ENCODE measurements at places on chromosomes 5 and 9.

GRCh38 chr5:88666761-88667495 lies 216.1 kb downstream of the MEF2C start:
- DNase-seq, result no peak

GRCh38 chr9:107863396-107863795 lies 373.8 kb upstream of the KLF4 start:
- no peak for DNase-seq

DNA sequence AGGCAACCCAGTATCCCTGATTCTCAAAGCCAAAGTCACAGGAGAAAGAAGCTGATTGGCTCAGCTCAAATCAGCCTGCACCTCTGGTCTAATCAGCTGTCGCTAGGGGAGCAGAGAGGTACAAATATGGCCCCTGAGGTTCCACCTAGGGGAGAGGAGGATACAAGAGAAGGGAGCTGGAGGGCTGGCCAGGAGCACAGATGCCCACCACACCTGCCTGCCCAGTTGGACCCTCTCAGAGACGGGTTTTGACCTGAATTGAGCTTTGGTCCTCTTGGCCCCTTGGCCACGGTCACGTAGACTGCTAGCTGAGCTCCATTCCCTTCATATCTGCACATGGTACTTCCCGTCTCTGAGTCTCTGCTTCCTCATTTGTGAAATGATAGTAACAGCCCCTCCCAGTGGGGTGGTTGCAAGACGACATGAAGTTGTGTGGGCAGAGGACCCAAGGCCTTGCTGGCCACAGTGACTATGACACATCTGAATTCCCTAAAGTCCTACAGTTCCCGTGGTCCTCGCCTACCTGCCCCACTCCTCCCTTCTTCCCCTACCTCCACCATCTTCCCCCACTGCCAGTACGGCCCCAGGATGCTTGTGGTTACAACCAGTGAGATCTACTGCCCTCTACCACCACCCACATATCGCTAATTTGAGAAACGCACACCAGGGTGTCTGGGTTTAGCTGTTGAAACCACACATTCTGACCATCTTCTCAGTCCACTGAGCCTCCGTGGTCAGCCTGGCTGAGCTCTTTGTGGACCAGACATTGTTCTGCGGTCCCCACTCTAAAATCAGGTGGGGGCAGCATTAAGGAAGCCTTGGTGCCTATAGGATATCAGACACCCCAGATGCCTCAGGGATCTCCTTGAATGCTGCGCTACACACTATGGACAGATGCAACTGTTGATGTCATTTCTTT lies 60.3 kb upstream of the NEK6 start:
- DNase-seq, result no peak

GRCh38 chr5:14400085-14400484 lies 181.5 kb upstream of the OTULINL start:
- DNase-seq, result no peak

GRCh38 chr9:24257726-24258125 lies 288.0 kb downstream of the IZUMO3 start:
- no peak for DNase-seq

GRCh38 chr9:14348123-14348372 lies 34.1 kb upstream of the NFIB start:
- no peak for DNase-seq

DNA sequence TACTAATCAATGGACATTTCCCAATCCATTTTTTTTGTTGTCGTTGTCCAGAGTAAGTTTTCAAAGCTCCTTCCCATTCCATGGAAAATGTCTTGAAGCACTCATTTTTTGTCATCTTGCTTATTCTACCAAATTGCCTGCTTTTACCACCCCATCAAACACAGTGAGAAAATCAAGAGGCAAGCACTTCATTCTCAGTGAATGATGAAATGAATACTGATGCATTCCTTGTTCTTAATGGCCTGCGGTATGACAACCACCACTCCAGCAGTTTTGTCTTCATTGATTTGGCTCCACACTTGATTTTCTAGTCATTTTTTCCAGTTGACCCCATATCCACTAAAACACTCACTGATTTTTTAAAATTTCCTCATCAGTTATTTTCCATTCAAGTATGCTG lies 193.5 kb upstream of the ANKH start:
- no peak for DNase-seq

DNA sequence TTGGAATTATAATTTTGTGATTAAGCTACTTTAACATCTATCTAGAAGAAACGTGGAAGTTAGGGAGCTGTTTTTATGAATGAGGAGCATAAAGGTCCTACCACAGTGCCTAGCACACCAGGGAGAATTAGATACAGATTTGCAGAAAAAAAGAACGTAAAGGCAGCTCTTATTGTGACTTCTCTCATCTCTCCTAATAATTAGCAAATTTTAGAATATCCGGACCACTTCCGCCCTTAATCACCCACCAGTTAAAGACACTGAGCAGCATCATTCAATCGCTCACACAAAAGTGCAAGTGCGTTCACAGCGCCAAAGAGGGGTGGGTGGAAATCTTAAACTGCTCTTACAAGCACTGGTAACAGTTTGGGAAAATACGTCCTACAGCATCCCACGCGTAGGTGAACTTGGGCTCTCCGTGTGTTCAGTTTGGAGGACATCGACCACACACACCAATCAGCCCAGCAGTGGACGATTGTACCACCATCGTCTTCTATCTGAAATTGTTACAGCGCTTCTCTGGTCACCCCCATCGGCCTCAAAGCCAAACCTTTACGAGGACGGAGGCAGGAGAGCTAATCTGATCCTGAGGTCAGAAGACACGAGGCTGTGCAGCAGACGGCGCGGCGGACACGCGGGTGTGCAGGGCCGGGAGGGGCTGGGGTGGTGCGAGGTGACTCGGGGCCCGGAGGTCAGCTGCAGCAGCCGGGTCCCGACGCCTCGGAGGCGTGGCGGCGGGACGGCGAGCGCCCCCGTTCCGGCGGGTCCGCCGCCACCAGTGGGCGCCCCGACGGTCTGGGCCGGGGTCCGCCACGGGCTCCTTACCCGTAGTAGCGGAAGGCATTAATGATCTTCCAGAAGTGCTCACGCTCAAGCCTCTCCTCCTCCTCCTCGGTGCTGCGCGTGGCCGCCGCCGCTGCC lies 646 bp downstream of the CARNMT1 start:
- DNase-seq, result peak; percentile 83

- no peak for DNase-seq
Measured at GRCh38 chr5:134758176-134758503, 439 bp upstream of the DDX46 start.

- DNase-seq, result no peak
Measured at GRCh38 chr5:93423300-93423699, 157.7 kb downstream of the NR2F1-AS1 start.

DNA sequence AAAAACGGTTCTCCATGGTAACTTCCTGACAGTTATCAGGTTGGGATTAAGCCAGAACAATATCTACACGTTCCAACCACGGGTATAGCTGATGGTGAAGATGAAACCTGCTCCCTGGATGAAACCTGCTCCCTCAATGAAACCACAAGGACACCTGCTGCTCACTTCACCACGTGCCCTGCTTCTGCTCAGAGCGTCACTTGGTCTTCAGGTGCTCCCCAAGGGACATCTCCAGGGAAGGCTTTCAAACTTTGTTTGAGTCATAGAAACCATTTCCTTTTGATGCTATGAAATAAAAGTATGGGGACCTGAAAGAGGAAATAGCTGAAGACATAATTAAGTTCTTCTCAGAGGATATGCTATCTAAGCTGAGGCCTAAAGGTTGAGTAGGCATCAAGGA lies 242.4 kb downstream of the MED10 start:
- no peak for DNase-seq

- no peak for DNase-seq
Measured at GRCh38 chr9:31615966-31616365, 768.5 kb upstream of the ACO1 start.

DNA sequence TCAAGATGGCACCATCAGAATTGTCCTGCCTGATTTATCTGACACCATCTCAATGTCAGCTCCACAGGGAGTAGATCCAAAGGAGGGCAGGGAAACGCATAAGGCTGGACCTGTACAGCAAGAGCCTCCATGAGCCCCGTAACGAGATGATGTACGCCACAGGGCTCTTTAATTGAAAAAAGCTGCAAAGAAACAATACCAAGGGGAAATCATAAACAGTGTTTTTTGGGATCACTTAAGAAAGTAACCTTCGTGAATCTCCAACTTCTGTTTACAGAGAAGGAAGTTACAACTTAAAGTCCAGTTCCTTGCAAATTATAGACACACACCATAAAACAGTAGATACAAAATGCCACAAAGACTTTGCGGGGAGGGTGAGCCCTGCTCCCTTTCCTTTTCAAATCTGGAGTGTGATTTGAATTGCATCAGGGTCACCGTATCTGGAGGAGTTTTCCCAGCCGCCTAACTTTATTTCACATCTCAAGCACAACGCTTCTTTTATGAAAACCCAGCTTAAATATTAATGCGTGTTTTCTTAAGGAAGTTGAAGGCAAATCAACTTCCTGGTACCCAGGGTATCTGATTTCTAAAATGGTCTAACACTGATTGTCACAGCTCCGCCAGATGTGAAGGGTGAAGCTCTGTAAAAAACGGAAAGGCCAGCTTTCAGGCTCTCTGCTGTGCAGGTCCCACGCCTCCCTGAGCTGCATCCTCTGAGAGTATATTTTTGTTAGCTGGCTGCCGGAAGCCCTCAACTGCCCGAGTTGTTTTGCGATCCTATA lies 88.9 kb downstream of the EBF1 start:
- no peak for DNase-seq

DNA sequence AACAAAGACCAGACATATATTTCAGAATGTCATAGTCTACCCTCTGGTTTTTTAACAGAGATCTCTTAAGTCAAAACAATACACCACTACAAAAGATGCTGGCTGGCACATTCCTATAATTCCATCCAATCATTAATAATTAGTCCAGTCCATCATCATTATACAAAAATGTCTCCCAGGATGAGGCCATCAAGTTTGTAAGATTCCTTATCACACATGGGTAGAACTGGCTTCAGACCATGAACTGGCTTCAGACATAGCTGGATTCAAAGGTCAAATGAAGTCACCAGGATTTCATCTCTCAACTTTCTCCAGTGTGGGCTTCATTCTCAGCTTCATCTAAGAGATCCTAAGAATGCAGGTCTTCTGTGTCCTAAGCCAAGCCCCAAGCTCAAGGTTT lies 147.1 kb downstream of the ENC1 start:
- no peak for DNase-seq

- no peak for DNase-seq
Measured at GRCh38 chr9:20111173-20111843, 322.5 kb upstream of the SLC24A2 start.

- no peak for DNase-seq
Measured at GRCh38 chr9:81543695-81544094, 145.7 kb downstream of the TLE1 start.

DNA sequence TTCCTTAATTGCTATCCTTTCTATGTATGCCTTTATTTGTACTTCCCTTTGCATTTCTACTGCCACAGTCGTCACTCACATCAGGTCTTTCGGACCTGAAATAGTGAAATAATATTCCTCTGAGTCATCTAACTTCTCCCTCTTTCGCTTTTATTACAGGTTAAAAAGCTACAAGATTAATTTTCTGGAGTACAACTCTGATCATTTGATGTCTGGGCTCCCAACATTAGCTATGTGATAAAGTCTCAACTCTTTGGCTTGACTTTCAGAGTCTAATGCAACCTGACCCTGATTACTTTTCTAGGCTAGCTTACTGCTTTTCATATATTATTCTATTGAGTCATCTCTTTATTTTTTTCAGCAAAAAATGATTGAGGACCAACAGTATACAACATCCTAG lies 638.8 kb upstream of the WWC1 start:
- no peak for DNase-seq

DNA sequence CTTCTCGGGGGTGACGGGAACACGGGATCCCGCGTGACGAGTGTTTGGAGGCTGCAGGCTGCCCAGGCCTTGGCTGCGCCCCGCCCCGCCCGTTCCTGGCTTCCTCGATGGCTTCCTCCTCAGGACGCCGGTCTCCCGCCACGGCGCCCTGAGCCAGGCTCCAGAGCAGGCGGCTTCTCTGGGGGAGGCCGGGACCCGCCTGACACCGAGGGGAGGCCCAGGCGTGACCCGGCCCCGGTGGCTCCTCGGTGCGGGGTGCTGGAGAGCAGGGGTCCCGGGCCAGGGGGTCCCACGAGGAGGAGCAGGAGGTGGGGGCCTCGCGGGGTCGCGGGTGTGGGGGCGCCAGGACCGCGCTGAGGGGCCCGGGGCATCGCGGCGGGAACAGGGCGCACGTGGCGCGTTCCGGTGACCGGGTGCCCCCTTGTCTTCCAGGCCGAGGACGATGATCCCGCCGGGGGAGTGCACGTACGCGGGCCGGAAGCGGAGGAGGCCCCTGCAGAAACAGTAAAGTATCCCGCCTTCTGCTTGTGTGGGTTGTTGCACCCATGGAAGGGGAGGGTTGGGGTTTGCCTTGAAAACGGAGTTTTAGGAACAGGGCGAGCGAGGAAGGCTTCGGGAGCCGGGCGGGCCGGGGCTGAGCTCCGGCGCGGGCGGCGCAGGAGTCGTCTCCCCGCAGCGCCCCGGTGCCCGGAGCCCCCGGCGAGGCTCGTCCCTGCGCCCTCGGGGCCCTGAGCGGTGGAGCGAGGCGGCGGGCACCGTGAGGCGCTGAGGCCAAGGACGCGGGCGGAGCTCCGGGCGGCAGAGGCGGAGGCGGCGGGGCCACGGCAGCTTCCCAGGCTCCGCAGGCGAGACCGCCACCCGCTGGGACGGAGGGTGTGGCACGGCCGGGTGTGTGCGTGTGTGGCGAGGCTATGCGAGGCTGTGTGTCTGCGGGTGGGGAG lies 22.2 kb downstream of the AHRR start:
- peak; percentile 50 for DNase-seq

DNA sequence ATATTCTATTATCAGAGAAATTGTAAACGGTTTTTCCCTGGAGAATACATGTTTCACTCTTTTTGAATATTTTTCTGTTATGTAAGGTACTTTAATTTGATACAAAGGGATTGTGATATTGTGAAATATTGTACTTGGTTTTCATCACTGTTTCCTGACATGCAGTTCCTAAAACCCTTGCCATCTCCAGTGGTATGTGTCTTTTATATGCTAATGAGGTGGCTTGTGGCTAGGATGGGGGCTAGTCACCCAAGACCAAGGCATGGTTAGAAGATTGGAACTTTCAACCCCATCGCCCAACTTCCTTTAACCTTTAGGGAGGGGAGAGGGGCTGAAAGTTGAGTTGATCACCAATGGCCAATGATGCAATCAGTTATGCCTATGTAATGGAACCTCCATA lies 160.6 kb downstream of the TAF11L14 start:
- no peak for DNase-seq

- no peak for DNase-seq
Measured at GRCh38 chr9:129547869-129548570, 72.9 kb downstream of the C9orf50 start.

DNA sequence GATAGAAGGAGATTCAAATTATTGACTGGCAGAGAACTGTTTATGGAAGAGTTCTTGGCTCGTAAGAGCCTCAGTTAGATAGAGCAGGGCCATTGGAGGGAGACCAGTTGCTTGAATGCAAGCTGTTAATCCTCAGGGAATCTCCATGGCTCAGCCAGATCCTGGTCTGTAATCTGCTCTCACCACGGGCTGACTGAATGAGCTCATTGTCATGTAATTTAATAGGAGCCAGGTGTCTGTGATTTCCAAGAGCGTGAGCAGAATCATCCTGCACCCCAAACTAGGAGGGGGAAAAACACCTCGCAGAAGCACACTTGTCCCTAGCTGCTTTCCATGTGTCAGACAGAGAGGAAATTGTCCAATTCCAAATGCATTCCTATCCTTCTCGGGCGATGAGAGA lies 19.1 kb upstream of the KCNMB1 start:
- no peak for DNase-seq

Data from psoas muscle (tissue), 8 donors.